ENCODE measurements at places on chromosomes 6 and 20. TPM values are rescaled to one million over a fixed set of nuclear protein-coding genes. Genes with fewer than 3 reads are reported as not detected.

GRCh38 chr20:6269168-6269873 is 146.5 kb upstream of the FERMT1 start:
- DNase-seq = no peak
- H3K4me1 ChIP-seq = peaks cover 11% of the 10 kb centered on the region
- H3K4me3 ChIP-seq = no peak overlapping the region
- no peaks in the 10 kb centered on the region for H3K27me3 ChIP-seq
- H3K36me3 ChIP-seq = no peaks in the 10 kb centered on the region
- H3K27ac ChIP-seq = no peak overlapping the region

GRCh38 chr20:51306521-51307358 is 235.8 kb downstream of the NFATC2 start:
- no peak overlapping the region for H3K4me3 ChIP-seq
- no peaks in the 10 kb centered on the region for H3K27me3 ChIP-seq
- H3K27ac ChIP-seq = no peak overlapping the region
- no peaks in the 10 kb centered on the region for H3K36me3 ChIP-seq
- H3K4me1 ChIP-seq = peaks cover 6% of the 10 kb centered on the region

- H3K4me3 ChIP-seq = no peak overlapping the region
- H3K4me1 ChIP-seq = no peaks in the 10 kb centered on the region
- no peaks in the 10 kb centered on the region for H3K27me3 ChIP-seq
- DNase-seq = no peak
These were observed 55.8 kb downstream of the CEP43 start for GRCh38 chr6:167054987-167055386.

DNA sequence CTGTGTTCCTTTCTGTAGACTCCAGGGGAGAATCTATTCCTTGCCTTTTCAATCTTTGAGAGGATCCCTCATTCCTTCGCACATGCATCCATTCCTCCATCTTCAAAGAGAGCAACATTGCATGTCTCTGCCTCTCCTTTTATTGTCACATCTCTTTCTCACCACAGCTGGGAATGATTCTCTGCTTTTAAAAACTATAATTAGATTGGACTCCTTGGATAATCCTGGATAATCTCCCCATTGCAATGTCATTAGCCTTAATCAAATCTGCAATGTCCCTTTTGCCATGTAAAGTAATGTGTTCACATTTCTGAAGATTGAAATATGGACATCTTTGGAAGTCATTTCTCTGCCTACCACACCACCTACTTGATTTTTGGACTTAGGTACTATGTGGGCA is 750.1 kb downstream of the COL12A1 start:
- no peaks in the 10 kb centered on the region for H3K27me3 ChIP-seq
- no peaks in the 10 kb centered on the region for H3K4me1 ChIP-seq
- no peak overlapping the region for H3K4me3 ChIP-seq
- no peaks in the 10 kb centered on the region for H3K36me3 ChIP-seq

DNA sequence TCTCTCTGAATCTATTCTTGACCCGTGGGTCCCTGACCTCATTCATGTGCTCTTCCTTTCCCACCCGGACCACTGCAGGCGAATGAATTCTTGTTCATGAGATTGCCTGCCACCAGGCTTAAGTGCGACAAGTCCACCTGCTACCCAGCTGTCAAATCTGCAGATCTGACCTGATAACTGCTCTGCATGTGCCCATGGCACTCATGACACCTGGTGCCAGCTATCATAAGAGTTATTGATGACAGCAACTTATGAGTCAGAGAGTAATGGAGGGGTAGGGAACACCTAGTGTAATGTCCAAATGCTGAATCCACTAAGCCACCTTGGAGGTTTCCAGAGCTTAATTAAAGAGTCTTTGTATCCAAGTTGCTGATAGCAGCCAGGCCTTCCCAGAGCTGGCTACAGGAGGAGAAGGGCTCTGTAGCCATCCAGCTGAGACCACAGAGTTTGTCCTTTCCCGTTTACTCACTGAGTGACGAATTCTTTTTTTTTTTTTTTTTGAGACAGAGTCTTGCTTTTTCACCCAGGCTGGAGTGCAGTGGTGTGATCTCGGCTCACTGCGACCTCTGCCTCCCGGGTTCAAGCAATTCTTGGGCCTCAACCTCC is 17.4 kb downstream of the SHLD1 start:
- no peak overlapping the region for H3K27ac ChIP-seq
- H3K4me3 ChIP-seq = no peak overlapping the region
- H3K27me3 ChIP-seq = no peaks in the 10 kb centered on the region
- no peaks in the 10 kb centered on the region for H3K36me3 ChIP-seq
- no peak for DNase-seq
- H3K4me1 ChIP-seq = peaks cover 9% of the 10 kb centered on the region

DNA sequence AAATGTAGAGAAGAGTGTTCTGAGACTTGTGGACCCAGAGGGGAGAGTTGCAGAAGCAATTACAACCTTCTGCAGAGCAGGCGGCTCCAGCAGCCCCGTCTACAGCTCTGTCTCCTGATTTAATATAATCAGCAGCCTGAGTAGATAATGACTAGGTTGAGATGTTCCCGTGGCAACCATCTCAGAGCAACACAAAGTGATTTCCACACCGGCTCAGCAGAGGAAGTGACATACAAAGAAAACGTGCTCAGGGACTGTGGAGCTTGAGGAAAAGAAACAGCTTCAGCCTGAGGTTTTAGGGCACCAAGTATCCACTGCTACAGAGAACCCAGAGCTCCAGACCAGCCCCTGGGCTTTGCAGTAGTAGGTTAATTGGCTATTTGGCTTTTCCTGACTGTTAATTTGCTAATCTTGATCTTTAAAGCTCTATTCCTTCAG is 136.4 kb downstream of the MTFR2 start:
- H3K36me3 ChIP-seq = no peaks in the 10 kb centered on the region
- H3K27ac ChIP-seq = no peak overlapping the region
- H3K4me3 ChIP-seq = no peak overlapping the region
- no peaks in the 10 kb centered on the region for H3K4me1 ChIP-seq

- DNase-seq = no peak
- no peak overlapping the region for H3K27ac ChIP-seq
- no peak overlapping the region for H3K4me3 ChIP-seq
- H3K4me1 ChIP-seq = no peaks in the 10 kb centered on the region
- H3K27me3 ChIP-seq = no peaks in the 10 kb centered on the region
These were observed 63.5 kb downstream of the GRM4 start for GRCh38 chr6:34082348-34082747.

DNA sequence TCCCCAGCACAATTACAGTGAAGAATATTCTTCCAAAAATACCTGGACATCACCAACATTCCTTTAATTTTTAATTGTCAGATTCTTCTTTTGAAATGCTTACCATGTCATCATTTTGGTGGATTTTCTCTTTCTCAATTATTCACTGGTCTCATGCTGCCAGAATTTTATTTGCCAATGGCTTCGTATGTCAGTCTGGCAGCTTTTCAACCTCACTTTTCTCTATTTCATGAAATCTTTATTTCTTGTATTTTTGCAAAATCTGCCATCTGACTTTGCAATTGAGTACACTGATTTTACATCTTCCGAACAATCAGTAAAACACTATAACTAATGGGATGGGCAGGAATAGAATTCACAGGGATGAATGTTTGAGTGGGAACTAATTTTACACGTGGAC is 84.1 kb downstream of the BTBD9 start:
- H3K4me1 ChIP-seq = no peaks in the 10 kb centered on the region
- H3K36me3 ChIP-seq = no peaks in the 10 kb centered on the region
- H3K4me3 ChIP-seq = no peak overlapping the region
- no peaks in the 10 kb centered on the region for H3K27me3 ChIP-seq

GRCh38 chr20:63254606-63255384 is 532 bp upstream of the NKAIN4 start:
- peaks cover 19% of the 10 kb centered on the region for H3K27me3 ChIP-seq
- H3K4me1 ChIP-seq = peaks cover 12% of the 10 kb centered on the region
- no peaks in the 10 kb centered on the region for H3K36me3 ChIP-seq
- H3K27ac ChIP-seq = no peak overlapping the region
- H3K4me3 ChIP-seq = no peak overlapping the region

GRCh38 chr6:45419571-45420082 is 41.9 kb upstream of the SUPT3H start:
- no peak overlapping the region for H3K4me3 ChIP-seq
- no peak overlapping the region for H3K27ac ChIP-seq
- peaks cover 46% of the 10 kb centered on the region for H3K4me1 ChIP-seq
- H3K36me3 ChIP-seq = no peaks in the 10 kb centered on the region
- DNase-seq = peak; percentile 55
- H3K27me3 ChIP-seq = peaks cover 53% of the 10 kb centered on the region

DNA sequence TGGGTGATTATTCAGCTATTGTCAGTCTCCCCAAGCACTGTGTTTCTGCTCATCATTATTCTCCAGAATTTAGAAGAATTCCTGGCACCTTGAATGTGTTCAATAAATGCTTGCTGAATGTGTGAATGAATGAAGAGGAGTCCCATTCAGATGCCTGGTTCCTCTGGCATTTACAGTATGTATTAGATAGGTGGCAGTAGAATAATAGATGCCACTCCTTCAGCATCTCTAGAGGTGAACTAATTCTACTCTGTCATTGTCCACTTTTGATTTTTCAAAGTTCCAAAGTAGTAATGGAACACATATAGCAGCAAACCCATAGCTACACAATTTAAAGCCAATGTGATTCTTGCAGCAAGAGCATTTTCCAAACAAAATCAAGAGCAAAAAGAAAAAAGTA is 118.9 kb upstream of the CEP162 start:
- H3K27me3 ChIP-seq = no peaks in the 10 kb centered on the region
- no peaks in the 10 kb centered on the region for H3K36me3 ChIP-seq
- no peak for DNase-seq
- no peak overlapping the region for H3K27ac ChIP-seq
- H3K4me3 ChIP-seq = no peak overlapping the region
- H3K4me1 ChIP-seq = no peaks in the 10 kb centered on the region

GRCh38 chr6:71852948-71853347 is 33.4 kb upstream of the RIMS1 start:
- no peak overlapping the region for H3K27ac ChIP-seq
- H3K36me3 ChIP-seq = no peaks in the 10 kb centered on the region

DNA sequence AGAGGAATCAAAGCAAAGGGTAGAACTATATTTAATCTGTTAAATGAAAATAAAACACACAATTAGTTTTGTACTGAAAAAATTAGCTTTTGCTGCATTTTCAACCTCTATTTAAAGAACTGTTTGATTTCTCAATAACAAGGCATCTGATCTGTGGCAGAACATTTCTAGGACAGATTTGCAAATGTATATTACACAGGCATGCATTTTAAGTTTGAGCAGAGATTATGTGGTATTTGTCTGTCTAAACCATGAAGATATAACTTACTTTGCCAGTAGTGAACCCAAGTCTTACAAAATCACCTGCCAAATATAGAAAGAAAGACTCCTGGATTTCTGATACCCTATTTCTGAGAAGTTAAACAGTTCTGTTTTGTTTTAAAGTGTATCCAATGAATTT is 71.9 kb downstream of the TFAP2B start:
- no peak overlapping the region for H3K4me3 ChIP-seq
- H3K4me1 ChIP-seq = no peaks in the 10 kb centered on the region

DNA sequence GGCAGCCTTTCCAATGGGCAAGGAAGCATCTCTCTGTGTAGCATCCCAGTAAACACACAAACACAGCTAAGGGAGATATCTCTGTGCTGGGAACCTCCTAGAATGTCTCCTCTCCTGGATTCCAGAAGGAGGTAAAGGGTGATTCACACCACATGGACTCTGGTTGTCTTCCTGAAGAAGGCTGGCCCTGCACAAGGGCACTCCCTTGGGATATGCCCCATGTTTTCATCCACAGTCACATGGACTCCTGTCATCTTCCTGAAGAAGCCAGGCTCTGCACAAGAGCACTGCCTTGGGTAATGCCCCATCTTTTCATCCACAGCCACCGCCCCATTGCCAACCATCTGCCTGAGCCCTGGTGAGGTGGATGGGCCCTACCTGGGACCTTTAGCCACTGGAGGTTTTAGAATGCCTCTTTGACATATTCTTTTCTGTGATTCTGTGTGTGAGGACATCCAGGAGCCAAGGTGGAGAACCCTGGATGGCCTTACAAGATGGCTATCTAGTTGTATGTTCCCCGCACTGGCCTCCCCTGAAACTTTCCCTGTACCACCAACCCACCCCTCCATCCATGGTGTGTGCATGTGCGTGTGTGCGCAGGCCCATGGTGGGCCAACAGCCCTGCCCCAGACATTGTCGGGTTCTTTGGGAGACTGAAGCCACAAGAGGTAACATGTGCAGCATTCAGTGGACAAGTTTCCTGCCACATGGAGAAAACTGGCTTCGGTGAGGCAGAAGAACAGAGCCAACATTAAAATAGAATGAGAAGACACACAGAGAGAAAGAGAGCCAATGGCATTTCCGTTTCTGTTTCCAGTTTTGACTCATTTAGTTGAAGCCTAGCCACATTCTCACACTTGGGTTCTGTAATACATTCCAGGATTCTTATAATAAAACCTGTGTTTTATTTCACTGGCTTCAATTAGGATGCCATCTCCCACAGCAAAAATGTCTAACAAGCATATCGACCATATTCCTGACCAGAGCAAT is 110.2 kb upstream of the CST7 start:
- no peaks in the 10 kb centered on the region for H3K4me1 ChIP-seq
- no peaks in the 10 kb centered on the region for H3K27me3 ChIP-seq
- H3K36me3 ChIP-seq = no peaks in the 10 kb centered on the region
- DNase-seq = no peak

Gene OARD1
- 27.4 TPM for total RNA-seq

Gene XKR7
- 0.26 TPM for total RNA-seq

Gene OR2H1
- not detected for total RNA-seq

Gene TTPAL
- total RNA-seq = 8.3 TPM

Gene PAK5
- 0.33 TPM for total RNA-seq

Gene TSPO2
- total RNA-seq = not detected

Gene DSTN
- total RNA-seq = 103 TPM

Gene CHRNA4
- total RNA-seq = not detected

All from body of pancreas (tissue), 4 donors.